ENCODE measurements at places on chromosomes 3 and 15.

GRCh38 chr3:40847551-40847992 lies 322.8 kb downstream of the ZNF621 start:
- DNase-seq: no peak

- no peak for DNase-seq
Observed at GRCh38 chr15:31359702-31360111, 33.1 kb downstream of the KLF13 start.

- DNase-seq: no peak
Observed at GRCh38 chr15:28068930-28069329, 30.2 kb downstream of the OCA2 start.

GRCh38 chr15:85723960-85724945 lies 70.5 kb downstream of the KLHL25 start:
- DNase-seq: no peak

DNA sequence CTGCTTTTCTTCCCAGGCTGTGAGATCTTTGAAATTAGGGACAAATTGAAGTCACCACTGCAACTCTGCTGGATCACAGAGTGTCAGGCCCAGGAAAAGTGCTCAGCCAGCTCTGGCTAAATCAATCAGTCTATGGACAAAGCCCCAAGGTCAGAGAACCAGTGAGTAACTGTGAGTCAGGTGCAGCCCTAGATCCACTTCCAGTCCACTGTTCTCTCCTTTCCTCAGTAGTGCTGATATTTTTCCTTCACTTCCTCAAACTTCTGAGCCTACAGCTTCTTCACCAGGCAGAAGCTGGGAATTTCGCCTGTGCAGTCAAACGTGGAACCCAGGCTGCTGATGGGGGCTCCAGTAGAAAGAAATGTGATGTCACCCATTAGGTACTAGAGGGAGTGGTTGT lies 75.1 kb upstream of the TRIM42 start:
- DNase-seq: no peak

DNA sequence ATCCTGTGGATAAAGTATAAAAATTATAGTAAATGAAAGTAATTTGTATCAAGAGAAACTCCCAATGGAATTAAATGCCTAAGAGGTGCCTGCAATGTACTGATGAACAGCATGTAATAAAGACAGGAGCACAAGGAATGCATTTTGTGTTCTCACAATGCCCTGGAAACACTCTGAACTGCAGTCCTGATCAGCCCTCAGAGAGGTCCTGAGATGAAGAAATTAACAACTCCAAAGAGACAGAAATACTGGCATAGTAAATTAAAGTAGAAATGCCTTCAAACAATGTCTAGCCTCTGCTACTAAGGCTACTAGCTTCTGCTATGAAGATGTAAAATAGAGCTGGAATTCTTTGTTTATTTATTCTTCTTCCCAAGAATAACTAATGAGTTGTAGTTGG lies 59.9 kb downstream of the CFAP20DC start:
- no peak for DNase-seq

GRCh38 chr3:128400671-128401070 lies 66.0 kb downstream of the DNAJB8 start:
- no peak for DNase-seq

DNA sequence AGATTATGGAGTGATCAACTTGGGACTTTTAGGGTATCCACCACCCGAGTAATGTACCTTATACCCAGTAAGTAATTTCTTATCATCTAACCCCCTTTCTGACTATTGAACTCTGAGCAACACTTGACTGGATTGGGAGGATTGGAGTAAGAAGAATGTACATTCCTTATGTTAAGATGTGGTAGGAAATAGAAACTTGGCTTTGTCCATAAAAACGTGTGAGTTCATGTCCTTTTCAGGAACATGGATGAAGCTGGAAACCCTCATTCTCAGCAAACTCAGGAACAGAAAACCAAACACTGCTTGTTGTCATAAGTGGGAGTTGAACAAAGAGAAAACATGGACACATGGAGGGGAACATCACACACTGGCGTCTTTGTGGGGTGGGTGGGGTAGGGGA lies 112.3 kb downstream of the PTPRG start:
- DNase-seq: no peak

GRCh38 chr3:14131134-14131533 lies 6.3 kb downstream of the TMEM43 start:
- DNase-seq: no peak

GRCh38 chr3:30945291-30945690 lies 50.8 kb upstream of the GADL1 start:
- DNase-seq: no peak

DNA sequence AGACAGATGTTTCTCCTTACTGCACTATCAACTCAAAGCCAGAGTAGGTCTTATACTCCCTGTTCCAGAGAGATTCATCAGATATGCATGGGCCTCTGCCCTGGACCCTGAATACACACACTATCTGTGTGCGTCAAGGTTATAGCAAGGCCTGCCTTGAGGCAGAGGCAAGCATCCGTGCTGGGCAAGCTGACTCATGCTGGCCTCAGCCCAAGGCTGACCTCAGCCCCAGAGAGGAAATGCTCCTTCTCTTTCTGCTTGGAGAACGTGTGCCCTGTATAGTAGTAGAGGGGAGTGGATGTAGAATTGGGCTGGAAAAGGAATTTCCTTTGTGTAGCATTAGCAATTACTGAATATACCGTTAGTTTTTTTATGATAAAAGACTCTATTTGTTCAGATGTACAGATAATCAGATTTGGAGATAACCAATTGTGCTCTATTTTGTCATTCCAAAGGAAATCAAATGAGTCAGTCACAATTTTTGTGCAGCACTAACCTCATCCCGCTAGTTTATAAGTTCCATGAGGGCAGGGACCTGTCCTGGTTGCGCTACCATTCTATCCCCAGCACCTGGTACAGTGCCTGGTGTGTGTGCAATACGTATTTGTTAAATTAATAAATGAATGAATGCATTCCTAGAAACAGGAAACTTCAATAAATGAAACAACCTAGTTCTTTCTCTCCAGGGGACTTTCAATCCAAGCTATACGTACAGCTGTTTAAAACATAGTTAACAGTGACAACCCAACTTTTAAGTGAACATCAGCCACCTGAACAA lies 13.3 kb upstream of the PAQR9 start:
- peak; percentile 88 for DNase-seq

DNA sequence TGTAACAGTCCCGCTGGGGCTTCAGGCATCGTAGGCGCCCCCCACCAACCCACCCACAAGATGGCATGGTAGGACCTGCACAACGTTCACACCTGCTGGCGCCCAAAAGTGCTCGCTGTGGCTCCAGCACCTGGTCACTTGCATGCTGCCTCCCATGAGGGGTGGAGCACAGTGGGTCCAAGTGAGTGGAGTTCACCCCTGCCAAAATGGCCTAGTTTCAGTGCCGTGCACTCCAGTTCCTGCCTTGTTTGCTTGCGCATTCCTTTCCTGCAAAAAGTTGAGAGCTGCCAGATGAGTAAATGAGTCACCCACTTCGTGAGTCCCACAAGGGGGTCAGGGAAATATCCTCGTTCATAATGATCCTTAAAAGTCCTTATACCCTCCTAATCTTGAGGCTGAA lies 788.7 kb upstream of the DPPA4 start:
- no peak for DNase-seq

DNA sequence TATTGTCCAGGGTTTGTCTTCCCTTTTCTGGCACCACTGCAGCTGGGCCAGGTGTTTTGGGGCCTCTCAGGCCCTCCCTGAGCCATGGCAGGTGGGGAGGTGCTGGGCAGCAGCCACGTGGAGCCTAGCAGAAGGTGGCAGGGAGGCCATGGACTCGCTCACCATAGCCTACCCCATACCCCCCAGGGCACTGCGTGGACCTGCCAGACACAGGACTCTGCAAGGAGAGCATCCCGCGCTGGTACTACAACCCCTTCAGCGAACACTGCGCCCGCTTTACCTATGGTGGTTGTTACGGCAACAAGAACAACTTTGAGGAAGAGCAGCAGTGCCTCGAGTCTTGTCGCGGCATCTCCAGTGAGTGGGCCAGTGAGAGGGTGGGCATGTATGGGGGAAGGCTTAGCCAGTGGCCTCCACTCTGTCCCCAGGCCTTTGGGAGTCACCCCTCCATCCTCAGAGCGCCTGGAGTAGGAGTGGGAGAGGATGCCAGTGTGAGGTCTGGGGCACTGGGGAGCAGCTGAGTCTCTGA lies 11.9 kb downstream of the SPINT1 start:
- DNase-seq: no peak

DNA sequence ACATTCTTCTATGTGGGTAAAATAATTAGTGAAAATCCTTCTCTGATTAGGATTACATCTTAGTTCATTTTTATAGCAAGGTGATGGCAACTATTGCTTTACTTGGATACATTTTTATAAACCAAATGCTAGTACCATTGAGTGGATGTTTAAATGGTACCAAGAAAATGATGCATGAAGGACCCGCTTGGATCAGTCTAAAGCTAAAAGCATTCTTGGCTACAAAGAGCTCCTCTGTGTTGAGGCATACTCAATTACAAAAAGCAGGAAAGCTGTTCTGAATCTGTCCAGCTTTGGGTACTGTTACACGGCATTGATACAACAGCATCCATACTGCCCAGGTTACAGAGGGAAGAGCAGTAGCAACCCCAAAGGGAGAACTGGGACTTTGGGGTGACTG lies 217.2 kb downstream of the PDZRN3 start:
- DNase-seq: no peak

DNA sequence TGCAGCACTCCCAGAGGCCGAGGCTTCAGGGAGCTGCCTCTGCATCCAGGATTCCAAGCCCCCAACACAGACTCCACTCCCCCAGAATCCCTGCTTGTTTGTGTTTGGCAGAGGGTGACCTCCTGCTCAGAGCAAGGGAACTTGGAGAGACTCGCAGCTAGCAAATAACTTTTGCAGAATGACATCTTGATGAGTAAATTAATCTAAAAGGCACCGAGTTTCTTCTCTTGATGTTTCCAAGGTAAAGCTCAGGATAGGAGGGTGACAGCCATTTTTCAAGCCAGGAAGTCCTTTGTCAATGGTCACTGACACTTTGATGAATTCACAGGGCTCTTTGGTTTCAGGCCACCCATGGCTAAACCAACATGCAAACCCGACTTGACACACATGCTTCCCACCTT lies 523.0 kb downstream of the NTRK3 start:
- DNase-seq: no peak

- no peak for DNase-seq
Observed at GRCh38 chr15:39589815-39590644, 9.2 kb downstream of the THBS1 start.

- DNase-seq: peak; percentile 70
Observed at GRCh38 chr15:99703603-99704443, 29.4 kb downstream of the LYSMD4 start.

GRCh38 chr15:57375827-57376695 lies at the start of gene CGNL1:
Gene CGNL1, plus strand, starts transcription at chr15:57376505. Its CDS starts 61,495 bp downstream, at chr15:57438000.
- peak; percentile 43 for DNase-seq

DNA sequence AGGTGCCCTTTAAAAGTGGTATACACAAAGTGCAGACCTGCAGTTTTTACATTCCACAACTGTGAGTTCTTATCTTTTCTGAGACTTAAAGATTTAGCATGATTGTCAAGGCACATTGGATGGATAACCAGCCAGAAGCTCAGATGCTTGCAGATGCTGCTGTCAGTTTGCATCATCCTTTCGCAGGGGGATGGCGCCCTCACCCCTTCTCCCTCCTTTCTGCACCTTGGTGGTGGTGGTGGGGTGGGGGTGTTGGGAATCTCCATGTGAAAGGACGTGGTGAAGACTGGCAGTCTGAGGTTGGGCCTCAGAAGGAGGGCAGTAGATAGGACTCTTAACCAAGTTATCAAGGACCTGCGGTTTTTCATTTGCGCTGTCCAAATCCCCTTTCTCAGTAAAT lies 309.6 kb upstream of the SEMA6D start:
- no peak for DNase-seq
